Tongue (tissue), 3 donors: ENCODE measurements at places on chromosomes 4 and X.
A peak's percentile ranks its signal among the peaks of the same experiment; 100 is the strongest.

GRCh38 chr4:69485130-69485529, 10.6 kb downstream of the UGT2B4 start:
- DNase-seq, result no peak

DNA sequence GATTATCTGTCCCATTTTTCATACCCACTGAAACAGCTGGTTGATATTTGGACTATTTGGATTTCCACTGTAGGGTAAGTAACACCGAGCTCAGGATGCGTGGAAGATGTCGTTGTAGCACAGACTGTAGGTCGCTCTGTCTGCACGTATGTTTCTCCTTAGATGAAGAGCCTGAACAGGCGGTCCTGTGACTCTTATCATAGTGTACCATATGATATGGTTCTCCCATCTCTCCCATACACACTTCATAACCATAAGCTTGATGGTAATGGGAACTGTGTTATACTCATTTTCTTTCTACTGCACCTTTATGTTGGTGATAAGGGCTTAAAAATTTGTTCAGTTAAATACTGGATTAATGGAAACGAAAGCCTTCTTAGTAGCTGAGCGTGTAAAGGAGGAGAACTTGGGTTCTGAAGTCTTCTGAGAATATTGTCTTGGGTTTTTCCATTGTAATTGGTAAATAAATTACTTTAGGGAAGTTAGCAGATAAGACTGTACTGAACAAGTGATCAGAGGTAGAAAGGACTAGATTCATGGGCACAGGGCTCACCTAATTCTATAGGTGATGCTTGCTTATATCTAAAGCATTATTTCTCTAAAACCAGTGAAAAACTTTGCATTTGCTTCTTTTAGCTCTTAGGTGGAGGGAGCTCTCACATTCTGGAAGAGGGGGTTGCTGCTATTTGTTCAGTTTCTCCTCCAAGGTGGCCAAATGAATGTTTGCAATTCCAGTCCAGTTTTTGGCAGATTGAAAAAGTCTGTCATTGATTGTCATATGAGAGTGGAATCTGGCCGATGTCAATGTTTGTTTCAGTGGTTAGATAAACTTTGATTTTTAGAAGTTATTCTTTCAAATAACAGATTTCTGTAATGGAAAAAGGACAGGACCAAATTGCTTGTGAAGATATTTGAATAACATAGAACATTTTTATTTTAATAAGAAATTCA, 15.8 kb downstream of the SMAD1 start:
- no peak for DNase-seq

- DNase-seq, result no peak
These were observed 553.9 kb downstream of the INPP4B start for GRCh38 chr4:142292231-142292630.

- DNase-seq, result no peak
These were observed 10.8 kb downstream of the DAPP1 start for GRCh38 chr4:99827454-99827853.

- DNase-seq, result no peak
These were observed 21.4 kb downstream of the USO1 start for GRCh38 chr4:75745721-75746199.

GRCh38 chr4:118845552-118846050, 9.7 kb upstream of the SEC24D start:
- peak; percentile 69 for DNase-seq

DNA sequence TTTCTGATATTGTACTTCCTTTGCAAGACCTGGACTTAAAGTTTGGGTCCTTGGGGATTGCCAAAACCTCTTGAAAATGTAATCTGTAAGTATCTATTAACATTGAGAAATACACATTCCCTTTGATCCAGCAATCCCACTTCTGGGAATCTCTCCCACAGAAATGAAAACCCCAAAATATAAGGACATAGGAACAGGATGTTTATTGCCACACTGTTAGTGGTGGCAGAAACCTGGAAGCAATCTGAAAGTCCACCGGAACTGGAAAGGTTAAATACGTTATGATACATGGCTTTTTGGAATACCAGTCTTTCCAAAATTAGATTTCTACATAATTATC, 71.2 kb upstream of the STX18 start:
- no peak for DNase-seq

GRCh38 chr4:183384516-183384915, 59.9 kb upstream of the CDKN2AIP start:
- no peak for DNase-seq
